ENCODE measurements at places on chromosomes 6 and 20.
A peak's percentile ranks its signal among the peaks of the same experiment; 100 is the strongest.

DNA sequence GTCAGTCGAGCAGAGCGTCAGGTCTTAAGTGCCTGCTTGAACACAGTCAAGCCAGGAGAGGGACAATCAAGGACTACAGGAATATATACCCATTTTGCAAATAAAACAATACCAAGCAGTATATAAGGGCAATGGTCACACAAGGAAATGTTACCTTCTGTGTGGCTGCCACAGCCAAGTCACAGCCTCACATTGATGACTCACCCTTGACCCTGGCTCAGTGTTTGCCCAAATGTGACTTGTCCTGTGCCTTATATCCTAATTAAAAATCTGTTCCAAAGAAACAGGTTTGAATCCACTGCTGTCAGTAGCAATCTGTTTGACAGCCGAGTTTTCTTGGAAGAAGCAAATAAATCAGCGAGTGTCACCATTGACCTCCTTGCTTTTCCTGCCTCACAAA, 34.3 kb downstream of the C6orf89 start:
- DNase-seq, result no peak

GRCh38 chr6:6738922-6739716, 150.6 kb downstream of the LY86 start:
- DNase-seq, result no peak

GRCh38 chr6:116438590-116439448, 22.4 kb upstream of the CALHM6 start:
- DNase-seq, result no peak

DNA sequence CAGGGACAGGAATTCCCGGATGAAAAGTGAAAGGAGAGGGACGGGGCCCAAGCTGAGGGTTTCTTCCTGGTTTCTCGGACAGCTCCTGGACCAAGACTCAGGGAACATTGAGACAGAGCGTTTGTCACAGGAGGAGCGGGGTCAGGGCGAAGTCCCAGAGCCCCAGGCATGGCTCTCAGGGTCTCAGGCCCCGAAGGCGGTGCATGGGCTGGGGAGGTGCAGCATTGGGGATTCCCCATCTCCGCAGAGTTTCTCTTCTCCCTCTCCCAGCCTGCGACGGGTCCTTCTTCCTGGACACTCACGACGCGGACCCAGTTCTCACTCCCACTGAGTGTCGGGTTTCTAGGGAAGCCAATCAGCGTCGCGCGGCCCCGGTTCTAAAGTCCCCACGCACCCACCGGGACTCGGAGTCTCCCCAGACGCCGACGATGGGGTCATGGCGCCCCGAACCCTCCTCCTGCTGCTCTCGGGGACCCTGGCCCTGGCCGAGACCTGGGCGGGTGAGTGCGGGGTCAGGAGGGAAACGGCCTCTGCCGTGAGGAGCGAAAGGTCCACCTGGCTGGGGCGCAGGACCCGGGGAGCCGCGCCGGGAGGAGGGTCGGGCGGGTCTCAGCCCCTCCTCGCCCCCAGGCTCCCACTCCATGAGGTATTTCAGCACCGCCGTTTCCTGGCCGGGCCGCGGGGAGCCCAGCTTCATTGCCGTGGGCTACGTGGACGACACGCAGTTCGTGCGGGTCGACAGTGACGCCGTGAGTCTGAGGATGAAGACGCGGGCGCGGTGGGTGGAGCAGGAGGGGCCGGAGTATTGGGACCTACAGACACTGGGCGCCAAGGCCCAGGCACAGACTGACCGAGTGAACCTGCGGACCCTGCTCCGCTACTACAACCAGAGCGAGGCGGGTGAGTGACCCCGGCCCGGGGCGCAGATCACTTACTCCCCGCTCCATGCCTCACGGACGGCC, 54.6 kb upstream of the POLR1H start:
- DNase-seq, result peak; percentile 30

DNA sequence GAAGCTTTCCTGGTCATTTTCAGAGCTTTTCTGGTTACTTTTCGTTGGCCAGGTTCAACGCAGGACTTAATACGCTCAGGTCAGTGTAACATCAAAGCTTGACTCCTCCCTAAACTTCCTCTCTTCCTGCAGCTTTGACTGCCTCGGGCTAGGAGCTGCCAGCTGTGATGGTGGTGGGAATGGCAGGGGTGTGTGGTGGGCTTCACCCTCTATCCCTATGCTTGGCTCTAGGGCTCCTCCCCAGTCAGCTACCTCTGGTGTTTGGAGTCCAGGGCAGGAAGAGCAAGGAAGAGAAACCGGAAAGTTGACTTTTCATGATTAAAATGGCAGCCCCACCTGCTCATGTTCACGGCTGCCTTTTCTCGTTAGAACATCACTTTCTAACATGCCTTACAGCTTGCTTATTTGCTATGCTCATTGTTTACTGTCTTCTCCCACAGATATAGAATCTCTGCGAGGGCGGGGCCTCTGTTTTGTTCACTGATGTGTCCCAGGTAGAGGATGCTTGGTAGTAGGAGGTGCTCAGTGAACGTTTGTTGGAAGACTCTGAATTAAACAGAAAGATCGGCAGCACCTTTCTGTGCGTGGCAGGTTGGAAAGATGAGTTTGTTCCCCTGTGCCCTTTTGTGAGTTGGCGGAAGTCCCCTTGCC, 16.1 kb upstream of the PPP1R14C start:
- no peak for DNase-seq

All from activated CD8-positive, alpha-beta memory T cell treated with anti-CD3 and anti-CD28 coated beads, Interleukin-2, amount 50 U/mL, for 4 hours (primary cell).